Naive B cell (primary cell): ENCODE measurements at places on chromosomes 3 and 15.

- no peak for DNase-seq
These were observed 267.1 kb upstream of the TPRG1 start for GRCh38 chr3:188904670-188905069.

- DNase-seq: no peak
These were observed 214.5 kb downstream of the MTHFS start for GRCh38 chr15:79682285-79682684.

GRCh38 chr15:57283774-57284503, 92.4 kb upstream of the CGNL1 start:
- DNase-seq: no peak

DNA sequence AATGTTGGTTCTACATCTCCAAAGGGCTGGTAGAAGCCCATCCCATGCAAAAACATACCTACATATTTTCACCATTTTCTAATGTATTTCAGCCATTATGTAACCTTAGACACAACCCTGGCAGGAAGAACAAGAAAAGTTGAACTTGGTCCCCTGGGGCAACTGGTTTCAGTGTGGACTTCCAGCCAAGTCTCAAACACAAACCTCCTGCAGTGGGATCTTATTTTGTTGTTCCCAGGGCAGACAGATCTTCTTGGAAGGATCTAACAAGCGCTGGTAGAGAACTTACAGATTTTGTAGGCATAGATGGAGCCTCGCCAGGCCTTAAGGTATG, 96.3 kb downstream of the ADAMTS17 start:
- no peak for DNase-seq

GRCh38 chr15:61396235-61396919, 167.3 kb upstream of the RORA start:
- no peak for DNase-seq

- no peak for DNase-seq
These were observed 282.5 kb upstream of the TLE3 start for GRCh38 chr15:70379938-70380883.

- DNase-seq: no peak
These were observed 219.7 kb downstream of the WNT5A start for GRCh38 chr3:55267206-55267930.

GRCh38 chr15:89192766-89193165, 28.6 kb downstream of the RLBP1 start:
- DNase-seq: no peak

GRCh38 chr3:150761831-150762661, 923 bp downstream of the SIAH2 start:
- no peak for DNase-seq

DNA sequence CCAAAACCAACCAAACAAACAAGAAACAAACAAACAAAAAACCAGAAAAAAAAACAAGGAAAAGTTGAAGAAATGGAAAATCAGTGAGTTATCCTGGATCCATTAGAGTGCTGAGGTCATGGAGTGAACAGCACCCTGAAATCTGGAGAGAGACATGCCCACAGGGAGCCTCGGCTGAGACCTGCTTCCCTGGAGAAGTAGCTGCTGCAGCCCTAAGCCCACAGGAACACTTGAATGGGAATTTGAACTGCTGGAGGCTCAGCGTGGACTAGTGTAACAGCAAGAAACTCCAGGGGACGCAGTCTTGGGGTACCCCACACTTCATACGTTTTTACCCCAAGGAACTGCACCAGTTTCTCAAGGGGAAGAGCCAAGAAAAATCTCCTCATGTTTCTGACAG, 144.1 kb upstream of the UBE3A start:
- no peak for DNase-seq

GRCh38 chr3:191343115-191343514, 12.8 kb upstream of the UTS2B start:
- no peak for DNase-seq

DNA sequence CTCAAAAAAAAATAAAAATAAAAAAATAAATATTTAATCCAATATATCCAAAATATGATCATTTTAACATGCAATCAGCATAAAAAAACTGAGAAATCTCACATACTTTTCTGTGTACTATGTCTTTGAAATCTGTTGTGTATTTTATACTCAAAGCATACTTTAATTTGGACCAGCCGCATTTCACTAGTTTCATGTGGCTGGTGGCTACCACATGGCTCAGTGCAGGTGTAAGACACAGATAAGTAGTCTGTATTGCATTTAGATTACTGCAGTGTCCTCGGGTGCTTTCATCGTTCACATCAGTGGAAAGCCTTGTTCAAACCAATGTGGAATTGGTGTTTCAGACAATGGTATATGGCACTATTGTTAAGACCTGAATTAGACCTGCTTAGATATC, 11.0 kb downstream of the CRTC3 start:
- DNase-seq: no peak

- no peak for DNase-seq
These were observed 666.9 kb downstream of the MECOM start for GRCh38 chr3:168996622-168997021.

- DNase-seq: no peak
These were observed 31.9 kb downstream of the NCK1 start for GRCh38 chr3:136893848-136894443.

- no peak for DNase-seq
These were observed 93.0 kb downstream of the NPTN start for GRCh38 chr15:73540161-73540560.

DNA sequence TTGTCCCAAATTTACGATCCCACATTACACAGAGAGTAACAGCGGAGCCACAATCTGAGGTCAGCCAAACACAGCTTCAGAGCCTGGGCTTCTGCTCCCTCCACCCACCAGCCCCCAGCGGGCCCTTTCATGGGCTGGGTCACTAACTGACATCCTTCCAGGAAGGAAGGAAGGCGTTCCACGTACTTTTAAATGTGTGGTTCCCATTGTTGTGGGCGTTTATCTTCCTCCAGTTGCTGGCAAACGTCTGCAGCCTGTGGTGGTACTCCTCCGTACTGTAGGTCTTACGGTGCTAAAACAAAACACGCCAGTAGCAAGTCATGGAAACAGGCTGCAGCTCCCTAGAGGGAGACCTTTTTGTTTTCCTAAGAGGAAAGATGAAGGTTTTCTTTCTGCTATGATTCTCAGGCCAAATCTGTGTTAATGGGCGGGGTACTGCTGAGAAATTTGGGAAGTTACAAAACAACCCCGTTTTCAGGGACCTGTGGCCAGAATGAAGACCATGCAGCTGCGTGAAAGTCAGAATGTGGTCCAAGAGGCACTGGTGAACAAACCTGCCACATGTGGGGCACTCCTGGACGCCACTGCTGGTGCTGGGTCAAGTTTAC, 7.6 kb downstream of the CTSH start:
- DNase-seq: no peak

- DNase-seq: no peak
These were observed 11.9 kb downstream of the CFAP161 start for GRCh38 chr15:81146006-81146405.

DNA sequence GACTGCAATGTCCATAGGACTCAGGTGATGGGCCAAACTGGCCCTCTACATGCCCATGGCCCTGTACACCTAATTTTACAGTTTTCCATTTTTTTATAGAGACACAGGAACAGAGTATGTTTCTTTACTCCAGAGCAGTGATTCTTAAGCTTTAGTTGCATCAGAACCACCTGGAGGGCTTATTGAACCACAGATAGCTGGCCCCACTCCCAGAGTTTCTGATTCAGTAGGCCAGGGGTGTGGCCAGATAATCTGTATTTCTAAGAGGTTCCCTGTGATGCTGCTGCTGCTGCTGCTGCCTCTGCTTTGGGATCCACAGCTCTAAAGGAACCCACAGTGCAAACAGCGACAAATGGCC, 5.1 kb downstream of the RBP1 start:
- DNase-seq: no peak

DNA sequence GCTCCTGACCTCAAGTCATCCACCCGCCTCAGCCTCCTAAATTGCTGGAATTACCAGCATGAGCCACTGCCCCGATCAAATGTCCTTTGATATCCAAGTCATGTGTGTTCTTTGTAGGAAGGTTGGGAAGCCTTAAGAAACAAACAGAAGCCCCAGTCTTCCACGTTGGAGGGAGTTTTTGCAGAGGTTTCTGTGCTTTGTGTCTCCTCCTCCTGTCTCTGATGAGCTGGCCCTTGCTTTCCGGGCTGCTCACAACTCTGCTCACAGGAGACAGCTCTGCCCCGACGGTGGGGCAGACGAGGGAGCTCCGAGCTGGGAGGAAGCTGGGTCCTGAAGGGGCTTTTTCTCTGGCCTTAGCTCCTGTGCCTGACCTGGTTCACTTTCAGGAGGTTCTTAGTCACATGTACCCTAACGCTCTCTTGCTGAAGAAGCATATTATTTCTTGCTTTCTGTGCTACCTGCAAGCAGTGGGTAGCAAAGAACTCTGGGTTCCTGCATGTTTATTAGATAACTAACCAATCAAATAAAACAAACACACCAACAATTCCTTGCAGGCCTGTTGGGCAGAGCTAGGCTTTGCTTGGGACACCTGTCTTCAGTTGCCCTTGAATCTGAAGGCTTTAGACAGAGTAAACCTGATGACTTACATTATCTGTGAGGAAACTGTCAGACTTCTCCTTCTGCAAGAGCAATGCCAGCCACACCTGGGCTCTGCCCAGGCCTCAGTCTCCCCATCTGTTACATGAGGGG, 52.6 kb upstream of the SMAD6 start:
- no peak for DNase-seq

DNA sequence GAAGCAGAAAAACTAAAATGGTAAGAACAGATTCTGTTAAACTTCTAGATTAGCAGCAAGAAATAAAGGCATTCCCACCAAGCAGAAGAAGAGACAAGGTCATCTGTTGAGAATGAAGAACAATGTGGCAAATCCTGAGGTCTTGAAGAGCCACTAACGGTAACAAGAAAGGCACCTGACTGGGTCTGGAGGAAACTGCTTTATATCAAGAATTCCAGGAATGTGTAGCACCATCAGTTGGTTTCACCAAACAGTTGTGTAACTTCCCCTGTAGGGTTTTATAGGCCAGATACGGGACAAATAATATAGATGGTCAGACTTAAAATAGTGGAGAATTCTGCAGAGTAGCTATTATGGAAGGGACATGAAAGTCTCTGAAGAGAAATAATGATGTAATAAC, 57.3 kb downstream of the ACAP2 start:
- DNase-seq: no peak

DNA sequence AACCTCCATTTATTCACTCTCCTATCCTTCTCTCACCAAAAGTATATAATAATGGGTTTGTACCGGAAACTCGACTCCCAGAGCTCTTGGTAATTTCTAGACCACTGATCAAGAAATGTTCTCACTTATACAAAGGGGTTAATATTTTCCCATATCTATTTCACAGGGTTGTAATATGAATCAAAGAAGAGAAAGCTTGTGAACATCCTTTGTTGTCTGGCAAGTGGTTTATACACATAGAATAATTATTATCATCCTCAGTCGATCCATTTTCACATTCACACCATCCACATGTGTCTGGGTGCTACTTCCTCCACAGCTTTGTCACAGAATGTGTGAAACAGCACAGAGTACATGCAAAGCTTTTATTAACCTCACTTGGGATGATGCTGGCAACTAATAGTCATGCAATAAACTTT, 29.9 kb upstream of the STT3B start:
- DNase-seq: no peak

GRCh38 chr3:189355481-189356201, 183.9 kb downstream of the TPRG1 start:
- DNase-seq: no peak

- no peak for DNase-seq
These were observed 5.3 kb downstream of the IP6K2 start for GRCh38 chr3:48711727-48712126.

GRCh38 chr15:91021516-91022074, 799 bp downstream of the VPS33B start:
- no peak for DNase-seq

DNA sequence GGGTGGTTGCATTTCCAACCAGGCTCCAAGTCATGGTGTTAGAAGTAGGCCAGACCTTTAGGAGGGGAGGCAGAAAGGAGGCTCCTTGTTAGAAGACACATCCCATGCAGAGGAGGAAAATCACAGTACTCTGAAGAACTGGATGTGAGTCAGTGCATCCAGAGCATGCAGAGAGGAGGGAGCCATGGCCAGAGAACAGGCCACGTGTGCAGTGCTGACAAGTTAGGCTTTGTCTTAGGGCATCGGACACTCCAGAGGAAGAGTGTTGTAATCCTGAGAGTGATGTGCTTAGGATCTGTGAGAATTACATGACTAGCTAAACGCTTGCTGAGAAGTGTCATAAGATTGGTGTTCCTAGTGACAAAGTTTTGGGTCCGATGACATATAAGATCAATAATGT, 456.5 kb upstream of the THRB start:
- DNase-seq: no peak

GRCh38 chr15:33149919-33150318, 44.6 kb downstream of the FMN1 start:
- DNase-seq: no peak

DNA sequence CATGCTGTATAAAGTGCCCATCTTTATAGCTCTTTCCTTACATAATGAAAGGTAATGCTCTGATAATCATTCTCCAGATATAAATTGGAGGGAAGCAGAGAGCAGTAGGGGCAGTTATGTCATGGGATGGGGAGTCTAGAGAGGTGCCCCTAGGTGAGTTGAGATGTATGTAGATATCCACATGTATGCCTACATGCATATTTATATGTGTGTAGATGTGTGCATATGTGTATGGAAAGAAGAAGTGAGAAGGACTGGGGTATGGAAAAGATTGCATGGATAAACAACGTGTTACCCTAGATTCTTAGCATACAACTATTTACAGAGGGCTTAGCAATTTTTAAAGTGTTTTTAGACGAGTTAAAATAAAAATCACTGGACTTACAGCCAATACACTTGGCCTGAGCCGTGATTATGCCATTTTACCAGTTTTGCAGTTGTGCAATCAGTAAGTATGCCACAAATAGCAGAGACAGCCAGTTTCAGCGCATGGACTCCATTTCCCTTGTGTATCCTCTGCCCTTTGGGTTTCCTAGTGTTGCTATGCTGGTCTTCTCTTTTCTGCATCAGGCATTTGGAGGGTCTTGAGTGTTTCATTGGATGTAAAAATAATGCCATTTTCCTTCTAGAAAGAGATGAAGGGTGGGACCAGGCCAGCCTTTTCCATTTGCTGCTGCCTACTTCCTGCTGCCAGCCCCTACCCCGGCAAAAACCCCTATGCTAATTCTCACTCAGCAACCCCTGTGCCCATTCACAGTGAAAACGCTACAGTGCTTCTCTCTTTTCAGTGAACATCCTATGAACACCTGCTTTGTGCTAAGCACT, 199.4 kb upstream of the NR2E3 start:
- DNase-seq: no peak

- DNase-seq: no peak
These were observed 70.2 kb downstream of the FMN1 start for GRCh38 chr15:33124279-33124678.

DNA sequence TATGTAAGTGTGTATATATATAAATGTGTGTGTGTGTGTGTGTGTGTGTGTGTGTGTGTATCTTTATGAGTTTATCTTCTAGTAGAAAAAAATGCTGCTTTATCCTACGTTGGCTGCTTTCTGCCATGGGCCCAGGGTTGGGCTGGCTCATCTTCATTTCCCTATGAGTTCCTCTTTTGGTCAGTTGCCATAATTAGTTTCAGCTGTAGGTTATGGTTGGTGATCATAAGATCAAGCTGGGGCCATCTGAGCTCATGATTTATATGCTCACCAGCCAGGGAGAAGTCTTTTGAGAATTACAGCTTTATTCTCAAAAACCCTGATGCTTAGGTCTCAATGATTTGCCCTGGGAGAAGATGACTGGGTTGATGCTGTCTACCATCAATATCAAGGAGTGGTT, 775.8 kb upstream of the ARPP21 start:
- peak; percentile 6 for DNase-seq

- no peak for DNase-seq
These were observed 206.6 kb downstream of the SHQ1 start for GRCh38 chr3:72641684-72642083.
